GM18507 (cell line): ENCODE measurements at places on chromosomes 5 and 9.

DNA sequence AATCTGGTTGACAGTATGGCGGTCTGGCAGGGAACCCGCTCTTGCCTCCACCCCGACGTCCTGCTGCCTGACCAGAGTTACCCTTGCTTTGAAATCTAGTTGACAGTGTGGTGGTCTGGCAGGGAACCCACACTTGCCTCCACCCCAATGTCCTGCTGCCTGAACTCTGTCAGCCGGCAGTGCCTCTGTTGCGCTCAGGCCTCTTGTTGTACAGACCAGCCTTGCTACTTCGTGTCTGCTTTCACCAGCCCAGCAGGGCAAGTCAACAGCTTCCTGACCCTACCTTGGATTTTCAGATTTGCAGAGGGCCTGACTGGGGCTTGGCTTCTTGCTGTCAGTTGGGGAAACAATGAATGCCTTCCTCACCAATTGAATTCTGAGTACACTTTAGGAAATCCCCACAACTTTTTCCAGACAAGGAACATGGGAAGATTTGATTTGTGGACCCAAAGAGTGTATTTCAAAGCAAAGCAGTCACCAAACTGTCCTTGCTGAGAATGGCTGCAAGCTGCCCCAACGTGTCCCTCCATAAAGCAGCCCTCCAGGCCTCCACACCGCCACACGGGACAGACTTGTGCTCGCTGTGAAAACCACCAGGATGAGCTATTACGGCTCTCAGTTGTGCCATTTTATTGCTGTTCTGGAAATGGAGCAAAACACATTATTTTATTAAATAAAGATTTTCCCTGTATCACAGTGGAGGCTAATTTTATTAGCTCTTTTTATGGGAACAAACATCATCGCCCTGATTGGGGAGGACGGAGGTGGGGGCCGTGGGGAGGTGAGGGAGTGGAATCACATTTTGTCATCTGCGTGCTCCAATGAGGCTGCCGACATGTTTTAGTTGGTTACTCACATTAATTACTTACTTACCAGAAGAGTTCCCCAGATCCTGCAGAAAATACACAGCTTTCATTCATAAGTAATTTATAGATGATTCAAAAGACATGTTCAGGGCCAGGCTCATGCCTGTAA, 189.3 kb downstream of the AOPEP start:
- DNase-seq, result no peak

DNA sequence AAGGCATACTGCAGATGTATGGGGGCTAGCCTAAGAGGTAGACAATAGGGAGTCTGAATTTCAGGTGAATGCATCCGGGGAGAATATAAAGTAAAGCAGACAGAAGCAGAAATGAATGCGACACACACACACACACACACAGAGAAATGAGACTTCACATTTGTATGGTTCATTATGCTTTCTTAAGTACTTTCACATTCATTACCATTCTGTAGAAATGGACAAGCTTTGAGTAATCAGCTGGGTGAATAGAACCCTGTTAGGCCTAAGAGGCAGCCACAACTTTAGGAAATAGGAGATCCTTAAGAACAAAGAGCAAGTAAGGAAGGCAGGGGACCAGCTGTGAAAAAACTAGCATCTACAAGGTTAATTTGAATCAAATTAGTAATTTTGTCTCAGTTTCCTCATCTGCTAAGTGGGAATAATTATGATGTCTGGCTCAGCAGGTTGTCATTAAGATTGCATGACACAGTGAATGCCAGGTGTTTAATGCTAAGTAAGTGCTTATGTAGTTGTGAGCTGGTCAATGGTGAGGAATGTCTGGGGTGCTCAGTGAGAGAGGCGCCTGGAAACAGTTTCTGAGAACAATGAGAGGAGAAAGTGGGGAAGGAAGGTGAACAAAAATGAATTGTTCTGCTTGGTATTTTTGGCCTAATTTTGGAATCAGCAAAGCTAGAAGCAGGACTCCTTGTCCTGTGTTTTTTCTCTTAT, 265.8 kb upstream of the CLINT1 start:
- no peak for DNase-seq

GRCh38 chr5:150114102-150114641, 27.8 kb upstream of the CSF1R start:
- DNase-seq, result no peak

- DNase-seq, result no peak
Measured at GRCh38 chr5:120872297-120872696, 408.2 kb downstream of the PRR16 start.
